ENCODE measurements at places on chromosomes 16 and 17. TPM values are rescaled to one million over a fixed set of nuclear protein-coding genes. Genes with fewer than 3 reads are reported as not detected.

KCNJ18 gene
- not detected for polyA plus RNA-seq

GRCh38 chr16:67235816-67236562 lies 9.1 kb downstream of the TMEM208 start:
- no peak overlapping the region for H3K27ac ChIP-seq
- no peaks in the 10 kb centered on the region for H3K27me3 ChIP-seq
- H3K36me3 ChIP-seq = no peaks in the 10 kb centered on the region
- no peak overlapping the region for H3K4me3 ChIP-seq
- DNase-seq = no peak

- H3K4me3 ChIP-seq = no peak overlapping the region
- H3K27ac ChIP-seq = no peak overlapping the region
- no peaks in the 10 kb centered on the region for H3K36me3 ChIP-seq
- no peak for DNase-seq
Observed at GRCh38 chr17:39246274-39246673, 20.5 kb upstream of the STAC2 start.

DNA sequence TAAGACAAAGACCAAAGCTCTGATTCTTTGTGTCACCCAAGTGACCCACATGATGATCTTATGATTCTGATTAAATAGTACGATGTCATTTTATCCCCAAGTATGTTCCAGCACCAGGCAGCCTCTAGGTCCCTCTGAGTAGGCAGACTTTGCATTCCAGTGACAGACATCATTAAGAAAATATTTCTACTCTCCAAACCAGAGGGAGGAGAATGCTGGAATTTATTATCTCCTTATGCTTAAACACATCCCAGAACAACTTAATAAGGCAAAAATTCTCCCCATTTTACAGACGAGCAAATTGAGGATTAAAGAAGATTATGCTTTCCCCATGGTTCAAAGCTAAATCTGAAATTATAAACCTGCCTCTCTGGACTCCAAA lies 192.8 kb upstream of the CDH11 start:
- H3K4me1 ChIP-seq = no peaks in the 10 kb centered on the region
- no peak for DNase-seq
- no peaks in the 10 kb centered on the region for H3K27me3 ChIP-seq
- H3K36me3 ChIP-seq = no peaks in the 10 kb centered on the region
- H3K4me3 ChIP-seq = no peak overlapping the region

DNA sequence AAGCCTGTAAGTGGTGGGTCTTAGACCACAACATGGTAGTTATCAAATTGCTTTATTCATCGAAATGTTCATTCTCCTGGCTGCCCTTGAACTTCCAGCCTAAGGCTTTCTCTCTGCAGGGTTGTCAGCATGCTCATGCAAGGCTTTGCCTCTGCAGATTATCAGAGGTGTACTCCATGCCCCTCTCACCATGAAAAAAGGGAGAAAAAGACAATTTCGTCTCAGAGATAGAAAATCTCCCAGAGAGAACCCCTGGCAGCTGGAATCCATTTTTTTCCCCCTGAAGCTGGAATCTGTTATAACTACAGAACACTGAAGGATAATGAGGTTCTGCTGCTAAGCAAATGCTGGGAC lies 33.9 kb upstream of the METTL9 start:
- H3K27me3 ChIP-seq = no peaks in the 10 kb centered on the region
- DNase-seq = no peak
- no peaks in the 10 kb centered on the region for H3K36me3 ChIP-seq
- no peaks in the 10 kb centered on the region for H3K4me1 ChIP-seq
- H3K27ac ChIP-seq = no peak overlapping the region

- H3K27ac ChIP-seq = no peak overlapping the region
- no peaks in the 10 kb centered on the region for H3K36me3 ChIP-seq
- DNase-seq = no peak
- no peaks in the 10 kb centered on the region for H3K27me3 ChIP-seq
Observed at GRCh38 chr17:58614859-58615459, 76.9 kb downstream of the TEX14 start.

DNA sequence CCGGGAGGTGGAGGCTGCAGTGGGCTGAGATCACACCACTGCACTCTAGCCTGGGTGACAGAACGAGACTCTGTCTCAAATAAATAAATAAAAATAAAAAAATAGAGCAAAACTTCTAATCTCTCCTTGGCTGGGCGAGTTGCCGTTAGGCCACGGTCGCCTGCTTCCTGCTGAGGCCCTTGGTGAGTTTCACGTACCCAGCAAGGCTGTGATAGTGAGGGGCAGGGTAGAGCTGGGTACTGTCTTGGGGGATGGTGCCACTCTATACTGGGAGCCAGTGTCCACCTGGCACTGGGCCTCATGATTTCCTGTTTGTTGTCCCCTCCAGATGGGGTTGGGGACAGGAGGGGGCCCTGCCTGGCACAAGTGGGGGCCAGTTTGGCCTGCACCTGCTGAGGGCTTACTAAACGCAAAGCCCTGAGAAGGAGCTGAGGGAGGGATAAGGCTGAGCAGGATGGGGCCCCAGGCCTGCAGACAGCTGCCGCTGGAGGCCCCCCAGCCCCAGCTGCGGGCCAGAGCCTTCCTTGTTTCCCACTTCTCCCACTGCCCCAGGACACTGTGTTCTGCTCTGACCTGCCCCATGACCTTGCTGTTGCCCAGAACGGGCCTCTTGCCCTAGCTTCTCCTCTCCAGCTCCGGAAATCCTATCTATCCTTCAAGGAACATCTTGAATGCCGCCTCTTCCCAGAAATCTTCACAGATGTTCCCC lies 25.4 kb downstream of the GJD3 start:
- H3K4me3 ChIP-seq = no peak overlapping the region
- no peak for DNase-seq
- peaks cover 31% of the 10 kb centered on the region for H3K4me1 ChIP-seq
- H3K27me3 ChIP-seq = no peaks in the 10 kb centered on the region

SREBF1 gene
- 41.0 TPM for polyA plus RNA-seq

Measured in heart left ventricle (tissue), 16 donors.